ENCODE measurements at places on chromosomes 2 and 18.

DNA sequence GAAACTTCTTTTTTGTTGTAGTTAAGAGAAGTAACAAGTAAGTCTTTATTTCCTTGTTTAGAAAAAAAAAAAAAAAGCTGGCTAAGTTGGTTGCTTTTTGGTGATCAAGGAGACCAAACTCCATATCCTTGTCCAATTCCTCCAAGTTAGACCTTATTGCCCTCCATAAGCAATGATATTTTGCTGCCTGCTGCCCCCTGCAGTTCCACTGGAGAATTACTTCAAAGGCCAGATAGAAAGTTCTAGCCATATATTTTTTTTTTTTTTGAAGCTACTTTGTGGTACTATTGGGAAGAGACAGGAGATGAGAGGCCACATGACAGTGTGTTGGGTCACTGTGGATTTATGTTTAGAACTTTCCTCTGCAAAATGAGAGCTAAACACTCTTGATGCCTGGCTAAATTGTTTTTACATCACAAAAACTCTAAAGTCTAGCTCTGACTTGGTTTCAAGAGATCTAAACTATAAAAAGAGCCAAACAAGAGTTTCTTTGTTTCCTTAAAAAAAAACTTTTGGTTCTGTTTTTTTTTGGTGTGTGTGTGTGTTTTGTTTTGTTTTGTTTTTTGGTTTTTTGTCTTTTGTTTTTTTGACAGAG is 80.7 kb upstream of the RASGRP3 start:
- DNase-seq = peak; percentile 43

DNA sequence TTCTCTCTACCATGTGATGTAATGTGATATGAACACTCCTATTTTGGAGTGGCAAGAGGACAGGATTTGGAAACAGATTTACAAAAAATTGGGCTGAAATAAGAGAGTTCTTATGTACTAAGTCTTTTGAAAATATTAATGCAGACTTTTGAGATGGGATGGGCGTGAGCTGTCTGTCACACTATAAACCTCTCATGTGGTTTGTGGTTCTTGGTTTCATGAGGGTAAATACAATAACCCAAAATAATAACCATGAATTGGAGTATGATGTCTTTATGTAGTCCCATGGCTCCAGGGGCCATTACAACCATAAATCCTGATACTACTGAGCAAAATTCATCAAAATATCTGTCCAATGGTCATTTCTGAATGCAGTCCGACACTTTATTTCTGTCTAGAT is 668.0 kb downstream of the MBD2 start:
- no peak for DNase-seq

DNA sequence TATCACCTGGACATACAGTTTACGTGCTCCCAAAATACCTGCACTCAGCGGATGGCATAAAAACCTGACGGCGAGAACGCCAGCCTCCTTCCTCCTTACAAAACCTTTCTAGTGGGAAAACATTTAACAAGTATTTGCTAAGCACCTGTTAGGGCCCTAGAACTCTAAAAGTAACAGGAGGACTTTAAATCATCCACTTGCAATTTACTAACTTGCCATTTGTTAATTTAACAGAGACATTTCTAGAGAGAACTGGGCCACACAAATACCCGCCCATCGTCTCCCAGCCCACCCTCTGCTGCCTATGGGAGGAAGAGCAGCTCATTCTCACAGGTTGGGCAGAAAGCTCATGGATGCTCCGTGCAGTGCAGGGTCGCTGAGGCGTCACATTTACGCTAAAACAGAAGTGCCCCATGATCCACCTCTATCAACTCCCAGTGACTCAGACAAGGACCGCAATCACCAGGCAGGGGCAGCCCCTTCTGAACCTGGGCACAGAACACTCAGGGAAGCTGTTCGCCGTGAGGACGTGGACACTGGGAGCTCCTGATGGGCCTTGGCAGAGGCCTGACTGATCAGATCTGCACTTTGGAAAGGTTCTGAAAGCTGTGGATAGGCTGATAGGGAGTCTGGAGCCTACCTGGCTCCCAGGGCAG is 106.9 kb downstream of the HDAC4 start:
- DNase-seq = peak; percentile 44

DNA sequence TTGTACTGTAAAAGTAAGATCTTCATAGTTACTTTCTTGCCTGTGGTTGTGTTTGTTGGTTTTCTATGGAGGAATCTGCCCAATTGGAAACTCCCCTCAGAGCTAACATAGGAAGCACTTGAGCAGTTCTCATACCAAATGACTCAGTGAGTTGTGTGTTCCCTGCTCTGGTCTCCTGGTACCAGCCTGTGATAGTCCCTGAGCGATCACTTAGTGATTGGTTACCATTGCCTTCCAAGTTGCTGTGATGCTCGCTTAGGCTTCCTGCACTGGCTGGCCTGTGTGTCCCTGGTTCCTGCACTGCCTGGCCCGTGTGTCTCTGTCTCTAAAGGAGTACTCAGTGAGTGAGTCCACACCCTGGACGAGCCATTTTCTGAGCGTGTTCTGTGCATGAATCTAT is 133.0 kb downstream of the MAP4K4 start:
- peak; percentile 33 for DNase-seq

DNA sequence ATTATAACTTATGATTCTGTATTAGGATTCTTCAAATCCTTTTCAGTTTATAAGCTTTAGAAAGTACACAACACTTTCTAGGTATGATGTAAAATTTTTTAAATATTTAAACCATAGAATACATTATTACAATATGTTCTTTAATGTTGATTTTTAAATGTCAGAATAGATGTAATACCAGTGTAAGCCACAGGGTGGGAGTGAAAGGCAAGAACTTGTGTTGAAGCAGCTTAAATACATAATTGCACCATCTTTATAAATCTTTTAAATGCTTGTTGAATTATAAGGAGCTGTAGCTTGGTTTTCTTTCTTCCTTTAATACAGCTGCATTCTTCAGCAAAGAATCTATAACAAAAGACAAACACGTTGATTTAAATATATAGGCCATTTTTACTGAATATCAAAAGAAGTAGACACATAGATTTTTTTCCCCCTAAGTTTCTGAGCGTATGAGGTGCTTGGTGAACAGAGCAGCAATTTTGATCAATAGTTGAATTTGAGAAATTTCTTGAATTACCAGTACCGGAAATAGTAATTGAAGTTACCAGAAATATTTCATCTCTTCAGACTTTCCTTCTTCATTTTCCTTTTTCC is 63.0 kb downstream of the TANK start:
- DNase-seq = peak; percentile 64

- DNase-seq = peak; percentile 66
Measured at GRCh38 chr2:234495251-234496054, 1.4 kb downstream of the ARL4C start.

DNA sequence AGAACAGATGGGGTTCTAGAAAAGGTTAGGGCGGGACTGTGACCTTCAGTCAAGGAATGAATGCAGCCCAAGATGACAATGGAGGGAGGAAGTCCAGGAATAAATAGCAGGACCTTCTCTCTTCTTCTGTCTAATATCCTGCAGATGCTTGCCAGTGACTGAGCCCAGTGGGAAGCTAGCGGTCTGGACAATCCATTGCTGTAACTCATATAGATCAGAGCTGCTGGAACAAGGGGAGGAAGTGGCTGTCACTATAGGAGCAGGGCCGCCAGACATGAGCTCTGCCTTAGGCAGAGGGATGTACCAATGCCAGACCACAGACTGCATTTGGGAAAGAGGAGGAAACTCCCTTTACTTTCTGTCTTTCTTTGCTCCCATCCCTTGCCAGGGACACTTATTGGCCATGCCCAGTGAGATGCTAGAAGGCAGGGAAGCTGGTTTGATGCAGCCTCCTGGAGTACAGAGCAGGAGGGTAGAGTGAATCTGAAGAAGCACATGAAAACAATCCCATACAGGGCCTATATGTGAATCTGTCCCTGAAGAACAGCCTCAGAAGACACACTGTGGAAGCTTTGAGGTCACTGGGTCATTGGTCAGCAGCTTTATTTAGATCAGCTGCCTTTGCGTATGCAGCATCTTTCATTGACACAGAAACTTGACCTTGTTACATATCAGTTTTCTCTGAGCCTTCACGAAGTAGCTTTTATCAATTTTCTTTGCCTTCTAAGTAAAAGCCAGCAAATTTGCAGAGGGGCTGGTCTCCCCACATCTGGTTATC is 65.4 kb downstream of the CCDC85A start:
- no peak for DNase-seq

DNA sequence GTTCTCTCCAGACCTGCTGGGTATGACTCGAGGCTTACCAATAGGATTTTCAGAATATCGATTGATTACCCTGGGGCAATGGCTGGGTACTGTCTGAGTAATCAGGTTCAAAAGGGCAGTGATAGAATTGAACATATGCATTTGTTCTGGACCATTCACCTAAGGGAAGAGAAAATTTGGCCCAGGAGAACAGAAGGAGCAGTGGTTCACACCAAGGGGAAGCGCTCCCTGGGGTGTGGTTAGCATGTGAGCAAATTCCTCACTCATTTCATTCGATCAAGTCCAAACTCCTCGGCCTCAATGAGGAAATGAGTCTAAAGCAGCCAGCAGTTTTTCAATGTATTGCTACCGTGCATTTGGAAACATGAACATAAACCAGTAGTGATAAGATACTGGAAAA is 55.6 kb downstream of the CYP26B1 start:
- DNase-seq = no peak

GRCh38 chr2:109727929-109728447 is 66.1 kb upstream of the RGPD5 start:
- DNase-seq = no peak

- no peak for DNase-seq
Measured at GRCh38 chr2:138455691-138456090, 45.9 kb upstream of the SPOPL start.
